ENCODE measurements at places on chromosomes 4 and X. TPM values are rescaled to one million over a fixed set of nuclear protein-coding genes. Genes with fewer than 3 reads are reported as not detected.

DNA sequence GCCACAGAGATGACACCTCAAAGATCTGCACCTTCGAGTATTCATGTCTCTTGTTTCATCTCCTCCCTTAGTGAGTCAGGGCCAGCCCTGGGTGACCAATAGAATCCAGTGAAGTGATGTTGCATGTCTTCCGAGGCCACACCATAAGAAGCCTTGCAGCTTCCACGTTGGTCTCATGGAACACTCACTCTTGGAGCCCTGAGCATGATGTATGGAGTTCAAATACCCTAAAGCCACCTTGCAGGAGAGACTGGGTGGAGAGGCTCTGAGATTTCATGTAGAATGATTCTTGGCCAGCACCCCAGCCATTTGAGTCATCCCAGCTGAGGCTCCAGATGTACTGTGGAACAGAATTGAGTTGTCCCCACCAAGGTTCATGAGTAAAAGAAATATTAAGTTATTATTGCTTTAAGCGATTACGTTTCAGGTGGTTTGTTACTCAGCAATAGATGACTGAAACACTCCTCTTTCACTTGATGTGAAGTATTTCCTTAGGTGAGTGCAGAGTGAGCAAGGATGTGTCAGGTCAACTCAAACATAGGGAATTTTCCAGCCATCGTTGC is 5.0 kb upstream of the RP2 start:
- H3K27ac ChIP-seq = no peak overlapping the region
- H3K4me1 ChIP-seq = no peaks in the 10 kb centered on the region
- H3K4me3 ChIP-seq = no peak overlapping the region
- no peaks in the 10 kb centered on the region for H3K27me3 ChIP-seq
- peaks cover 3% of the 10 kb centered on the region for H3K36me3 ChIP-seq
- DNase-seq = no peak

The JADE3 gene
- 20.2 TPM for total RNA-seq

DNA sequence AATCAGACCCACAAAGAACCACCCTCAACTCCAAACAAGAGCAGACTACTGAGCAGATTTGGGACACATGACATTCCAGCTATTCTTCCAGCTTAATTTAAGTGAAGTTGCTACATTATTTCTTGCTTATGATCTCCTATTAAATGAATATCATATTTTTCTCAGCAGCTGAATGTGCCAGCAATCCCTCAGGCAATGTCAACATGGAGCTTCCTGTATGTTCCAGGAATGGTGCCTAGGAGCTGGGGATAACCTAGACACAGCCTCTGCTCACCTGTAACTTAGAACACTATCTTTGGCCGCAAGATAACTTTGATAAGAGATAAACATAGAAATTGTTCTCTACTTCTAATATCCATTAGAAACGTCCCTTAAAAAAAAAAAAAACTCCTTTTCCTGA is 274.4 kb upstream of the RASGEF1B start:
- no peak overlapping the region for H3K4me3 ChIP-seq
- H3K27me3 ChIP-seq = no peaks in the 10 kb centered on the region
- no peak for DNase-seq
- no peak overlapping the region for H3K27ac ChIP-seq
- H3K4me1 ChIP-seq = no peaks in the 10 kb centered on the region
- H3K36me3 ChIP-seq = no peaks in the 10 kb centered on the region

GRCh38 chr4:27101126-27101525 is 240.5 kb downstream of the STIM2 start:
- peaks cover 8% of the 10 kb centered on the region for H3K4me1 ChIP-seq
- no peak overlapping the region for H3K4me3 ChIP-seq
- H3K27me3 ChIP-seq = no peaks in the 10 kb centered on the region
- no peak overlapping the region for H3K27ac ChIP-seq
- DNase-seq = no peak

DNA sequence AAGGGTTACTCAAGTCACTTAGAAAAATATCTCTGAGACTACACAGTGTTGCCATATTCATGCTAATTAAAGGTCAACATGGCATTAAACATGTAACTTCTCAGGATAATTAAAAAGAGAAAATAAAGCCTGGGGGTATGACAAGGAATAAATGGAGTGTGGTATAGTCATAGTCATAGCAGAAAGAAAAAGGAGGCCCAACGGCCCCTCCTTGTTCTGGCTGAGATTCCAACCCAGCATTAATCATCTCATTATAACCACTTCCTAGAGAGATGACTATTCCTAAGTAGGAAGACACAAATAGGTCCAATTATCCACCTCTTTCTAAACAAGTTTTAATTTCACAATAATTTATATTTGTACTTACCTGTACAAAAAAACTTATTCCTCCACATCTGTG is 778.4 kb upstream of the AADAT start:
- no peaks in the 10 kb centered on the region for H3K27me3 ChIP-seq
- DNase-seq = no peak
- H3K4me1 ChIP-seq = no peaks in the 10 kb centered on the region
- no peak overlapping the region for H3K27ac ChIP-seq
- no peaks in the 10 kb centered on the region for H3K36me3 ChIP-seq

DNA sequence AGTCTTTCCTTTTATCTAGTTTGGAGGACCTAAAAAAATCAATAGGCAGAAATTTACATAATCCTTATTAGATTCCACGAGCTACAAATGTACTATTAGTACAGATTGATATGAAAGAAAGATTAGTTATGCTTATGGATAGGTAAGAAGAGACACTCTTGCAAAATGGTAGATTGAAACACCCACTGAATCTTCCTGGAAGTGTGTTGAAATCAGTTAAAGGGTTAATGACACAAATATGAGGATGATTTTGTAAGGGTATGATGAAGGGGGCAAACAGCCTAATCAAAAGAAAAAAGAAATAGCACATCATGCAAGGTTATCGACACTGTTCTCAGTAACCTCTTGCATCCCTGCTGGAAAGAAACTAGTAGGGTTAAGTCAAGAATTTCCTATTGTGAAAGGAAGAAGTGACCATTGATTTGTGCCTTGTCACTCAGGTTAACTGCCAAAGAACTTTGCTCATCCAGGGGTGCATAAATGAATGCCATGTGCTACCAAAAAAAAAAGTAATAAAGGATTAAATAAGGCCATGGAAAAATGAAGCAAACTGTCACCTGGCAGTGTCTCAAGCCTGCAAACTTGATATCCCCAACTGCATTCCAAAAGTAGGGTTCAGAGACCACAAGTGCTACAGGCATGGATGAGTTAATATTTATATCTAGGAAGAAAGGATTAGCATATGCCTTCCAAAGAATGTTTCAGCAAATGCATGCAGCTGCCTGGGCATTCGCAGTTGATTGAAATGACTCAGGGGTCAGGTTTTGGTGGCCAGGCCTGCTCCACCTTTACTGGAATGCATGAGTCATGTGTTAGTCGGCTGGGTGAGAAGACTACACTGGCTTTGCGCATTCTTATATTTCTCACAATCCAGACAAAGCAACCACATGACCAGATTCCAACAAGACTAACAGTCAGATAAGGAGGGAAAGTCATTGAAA is 78.3 kb upstream of the ATXN3L start:
- peaks cover 2% of the 10 kb centered on the region for H3K36me3 ChIP-seq
- DNase-seq = no peak
- H3K4me3 ChIP-seq = no peak overlapping the region
- H3K4me1 ChIP-seq = peaks cover 5% of the 10 kb centered on the region
- H3K27me3 ChIP-seq = no peaks in the 10 kb centered on the region

DNA sequence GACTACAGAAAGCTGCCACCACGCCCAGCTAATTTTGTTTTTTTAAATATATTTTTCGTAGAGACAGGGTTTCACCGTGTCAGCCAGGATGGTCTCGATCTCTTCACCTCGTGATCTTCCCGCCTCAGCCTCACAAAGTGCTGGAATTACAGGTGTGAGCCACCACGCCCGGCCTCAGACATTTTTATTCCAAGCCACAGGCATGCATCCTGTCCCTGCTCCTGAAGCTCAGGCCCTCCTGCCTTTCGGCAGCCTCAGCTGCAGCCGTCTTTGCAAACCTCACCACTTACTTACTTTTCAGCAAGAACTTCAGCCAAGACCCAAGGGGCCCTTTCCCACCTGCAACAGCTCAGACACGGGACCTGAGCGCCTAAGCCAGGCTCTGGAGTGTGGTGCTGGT is 26.0 kb downstream of the FAM53A start:
- H3K27ac ChIP-seq = no peak overlapping the region
- H3K4me3 ChIP-seq = no peak overlapping the region
- no peaks in the 10 kb centered on the region for H3K27me3 ChIP-seq
- no peaks in the 10 kb centered on the region for H3K4me1 ChIP-seq

DNA sequence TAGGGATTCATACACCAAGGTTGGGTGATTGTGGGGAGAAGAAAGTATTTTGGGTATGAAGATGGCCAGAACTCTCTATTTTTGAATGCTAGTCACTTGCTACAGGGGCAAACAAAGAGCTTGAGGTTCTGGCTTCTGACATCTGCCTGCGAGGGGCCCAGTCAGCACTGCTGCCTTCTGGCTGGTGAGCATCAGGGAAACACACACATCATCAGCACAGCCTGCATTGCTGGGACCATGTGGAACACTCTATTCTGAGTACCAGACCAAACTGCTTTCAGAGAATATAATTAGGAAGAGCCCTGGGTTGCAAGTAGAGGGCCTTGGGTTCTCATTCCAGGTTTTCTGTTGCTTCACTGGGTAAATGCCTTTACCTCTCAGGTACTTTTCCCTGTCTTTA is 14.1 kb downstream of the TRPC5 start:
- DNase-seq = no peak
- H3K36me3 ChIP-seq = no peaks in the 10 kb centered on the region
- H3K4me3 ChIP-seq = no peak overlapping the region
- H3K27me3 ChIP-seq = no peaks in the 10 kb centered on the region
- peaks cover 2% of the 10 kb centered on the region for H3K4me1 ChIP-seq
- H3K27ac ChIP-seq = no peak overlapping the region

DNA sequence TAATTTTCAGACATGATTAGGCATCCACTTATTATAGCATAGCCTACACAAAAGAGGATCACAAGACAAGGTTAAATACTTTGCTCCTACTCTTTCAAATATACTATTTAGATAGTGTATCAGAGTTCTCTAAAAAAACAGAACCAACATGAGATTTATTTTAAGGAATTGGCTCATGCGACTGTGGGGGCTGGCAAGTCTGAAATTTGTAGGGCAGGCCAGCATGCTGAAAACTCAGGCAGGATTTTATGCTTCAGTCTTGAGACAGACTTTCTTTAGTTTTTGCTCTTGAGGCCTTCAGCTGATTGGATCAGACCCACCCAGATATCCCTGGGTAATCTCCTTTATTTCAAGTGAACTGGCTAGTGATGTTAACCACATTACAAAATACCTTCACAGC is 169.5 kb downstream of the MAML3 start:
- H3K27me3 ChIP-seq = no peaks in the 10 kb centered on the region
- H3K36me3 ChIP-seq = no peaks in the 10 kb centered on the region
- H3K27ac ChIP-seq = no peak overlapping the region

DNA sequence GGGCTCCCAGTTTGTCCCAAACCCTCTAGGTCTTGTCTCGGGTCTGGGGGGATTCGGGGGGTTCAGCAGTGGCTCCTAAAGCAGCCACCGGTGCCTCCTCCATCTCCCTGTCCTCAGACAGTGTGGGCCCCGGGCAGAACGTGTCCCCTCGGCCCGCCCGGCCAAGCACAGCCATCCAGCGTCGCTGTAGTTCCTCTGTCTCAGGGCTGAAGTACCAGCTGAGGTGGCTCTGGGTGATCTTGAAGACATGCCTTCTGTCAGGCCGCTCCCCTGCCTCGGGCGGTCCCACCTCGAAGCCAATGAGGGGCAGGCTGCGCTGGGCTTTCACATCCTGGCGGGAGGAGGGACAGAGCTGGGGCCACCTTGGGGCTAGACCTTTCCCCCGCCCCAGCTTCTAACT is 5.9 kb downstream of the TSR2 start:
- H3K36me3 ChIP-seq = peaks cover 62% of the 10 kb centered on the region
- peak; percentile 82 for DNase-seq
- H3K27me3 ChIP-seq = no peaks in the 10 kb centered on the region
- no peak overlapping the region for H3K27ac ChIP-seq
- no peaks in the 10 kb centered on the region for H3K4me1 ChIP-seq
- H3K4me3 ChIP-seq = no peak overlapping the region

DNA sequence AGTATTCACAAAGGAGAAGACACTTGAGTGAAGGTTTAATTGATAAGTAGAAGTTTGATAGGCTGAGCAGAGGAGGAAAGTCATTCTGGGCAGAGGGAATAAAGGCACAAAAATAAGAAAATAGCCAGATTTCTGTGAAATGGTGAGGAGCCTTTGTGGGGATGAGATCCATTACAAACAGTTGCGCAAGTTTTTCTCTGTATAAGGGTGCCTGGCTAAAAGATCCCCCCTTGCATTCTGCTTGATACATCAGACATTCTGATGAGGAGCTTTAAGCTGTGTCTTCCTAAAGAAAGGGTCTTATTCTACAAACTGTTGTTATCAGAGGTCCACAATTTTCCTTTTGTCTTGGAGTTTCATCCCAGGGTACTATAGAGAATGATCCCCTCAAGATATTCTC is 112.0 kb downstream of the ARHGAP36 start:
- H3K4me1 ChIP-seq = no peaks in the 10 kb centered on the region
- no peak for DNase-seq
- H3K36me3 ChIP-seq = no peaks in the 10 kb centered on the region
- H3K4me3 ChIP-seq = no peak overlapping the region
- H3K27ac ChIP-seq = no peak overlapping the region
- no peaks in the 10 kb centered on the region for H3K27me3 ChIP-seq

GRCh38 chrX:115413246-115413878 is 123.8 kb downstream of the LUZP4 start:
- H3K4me3 ChIP-seq = no peak overlapping the region
- H3K27me3 ChIP-seq = no peaks in the 10 kb centered on the region
- DNase-seq = no peak
- H3K27ac ChIP-seq = no peak overlapping the region

DNA sequence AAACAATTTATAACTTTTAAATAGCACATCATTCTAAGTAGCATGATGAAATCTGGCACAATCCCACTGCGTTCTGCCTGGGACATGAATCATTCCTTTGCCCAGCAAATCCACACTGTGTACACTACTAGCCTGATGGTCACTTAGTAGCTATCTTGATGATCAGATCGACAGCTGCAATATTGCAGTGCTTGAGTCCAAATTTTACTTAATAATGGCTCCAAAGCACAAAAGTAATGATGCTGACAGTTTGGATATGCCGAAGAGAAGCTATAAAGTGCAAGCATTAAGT is 86.6 kb upstream of the NPNT start:
- H3K27ac ChIP-seq = no peak overlapping the region
- no peaks in the 10 kb centered on the region for H3K27me3 ChIP-seq
- DNase-seq = no peak
- no peak overlapping the region for H3K4me3 ChIP-seq
- H3K4me1 ChIP-seq = no peaks in the 10 kb centered on the region

The FRMPD4 gene
- total RNA-seq = 0.18 TPM

DNA sequence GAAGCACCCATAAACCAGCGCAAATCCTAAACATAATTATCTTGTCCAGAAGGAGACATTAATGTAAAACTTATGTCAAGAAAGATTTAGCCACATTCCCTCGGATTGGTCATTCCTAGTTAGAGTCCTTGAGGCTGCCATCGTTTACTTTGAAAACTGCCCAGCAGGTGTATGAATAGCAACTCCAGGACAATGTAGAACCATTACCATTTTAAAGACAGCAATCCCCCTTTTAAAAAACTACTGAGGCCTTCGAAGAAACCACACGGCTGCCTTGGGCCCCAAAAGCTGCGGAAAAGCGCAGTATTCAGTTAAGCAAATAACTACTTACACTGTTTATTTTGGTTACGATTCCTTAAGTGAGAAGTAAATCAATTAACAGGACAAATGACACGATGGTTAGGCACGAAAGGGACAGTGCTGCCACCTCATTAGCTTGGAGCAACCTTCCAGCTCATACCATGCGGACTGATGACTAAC is 822 bp upstream of the SGMS2 start:
- H3K27ac ChIP-seq = no peak overlapping the region
- H3K4me3 ChIP-seq = peak overlapping the region; percentile 79
- H3K36me3 ChIP-seq = no peaks in the 10 kb centered on the region

The PRICKLE3 gene
- 12.2 TPM for total RNA-seq

All from H9 (cell line).